ENCODE measurements at places on chromosomes 7 and 10.

- no peak for DNase-seq
These were observed 14.9 kb downstream of the CREB3L2 start for GRCh38 chr7:137987018-137987349.

DNA sequence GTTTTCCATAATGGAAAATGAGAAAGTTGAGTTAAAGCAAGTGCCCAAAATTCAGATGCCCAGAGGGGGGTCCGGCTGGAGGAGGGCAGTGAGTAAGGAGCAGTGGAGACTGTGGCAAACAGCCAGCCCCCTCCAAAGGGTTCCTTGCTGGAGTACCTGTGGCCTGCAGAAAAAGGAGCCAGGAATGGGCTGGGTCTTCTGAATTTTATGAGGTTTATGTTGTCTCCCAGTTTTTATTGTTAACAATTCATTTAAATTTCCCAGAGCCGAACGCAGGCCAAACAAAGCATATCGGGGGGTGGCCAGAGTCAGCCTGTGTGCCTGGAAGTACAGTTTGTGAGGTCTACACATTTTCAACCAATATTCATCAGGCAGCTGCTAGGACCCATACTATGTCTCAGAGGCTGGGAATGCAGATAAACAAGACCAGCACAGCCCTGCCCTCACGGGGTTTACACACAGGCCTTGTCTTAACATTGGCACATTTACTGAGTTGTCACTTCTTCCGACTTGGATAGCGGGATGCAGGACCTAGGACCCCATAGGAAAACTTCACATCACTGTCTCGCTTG, 12.9 kb upstream of the CSGALNACT2 start:
- no peak for DNase-seq

DNA sequence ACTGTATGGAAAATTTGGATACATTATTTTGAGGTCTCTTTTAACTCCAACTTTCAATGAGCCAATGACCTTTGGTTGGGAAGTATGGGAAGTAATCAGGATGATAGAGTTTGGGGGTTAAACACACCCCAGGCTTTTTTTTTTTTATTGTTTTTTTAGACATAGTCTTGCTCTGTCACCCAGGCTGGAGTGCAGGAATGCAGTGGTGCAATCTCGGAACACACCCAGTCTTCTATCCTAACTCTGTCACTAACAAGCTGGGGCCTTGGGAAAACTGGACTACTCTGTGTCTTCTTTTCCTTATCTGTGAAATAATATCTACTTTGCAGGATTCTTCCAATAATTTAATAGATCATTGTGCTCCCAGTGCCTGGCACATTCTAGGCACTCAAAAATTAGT, 37.6 kb upstream of the AGBL3 start:
- no peak for DNase-seq

DNA sequence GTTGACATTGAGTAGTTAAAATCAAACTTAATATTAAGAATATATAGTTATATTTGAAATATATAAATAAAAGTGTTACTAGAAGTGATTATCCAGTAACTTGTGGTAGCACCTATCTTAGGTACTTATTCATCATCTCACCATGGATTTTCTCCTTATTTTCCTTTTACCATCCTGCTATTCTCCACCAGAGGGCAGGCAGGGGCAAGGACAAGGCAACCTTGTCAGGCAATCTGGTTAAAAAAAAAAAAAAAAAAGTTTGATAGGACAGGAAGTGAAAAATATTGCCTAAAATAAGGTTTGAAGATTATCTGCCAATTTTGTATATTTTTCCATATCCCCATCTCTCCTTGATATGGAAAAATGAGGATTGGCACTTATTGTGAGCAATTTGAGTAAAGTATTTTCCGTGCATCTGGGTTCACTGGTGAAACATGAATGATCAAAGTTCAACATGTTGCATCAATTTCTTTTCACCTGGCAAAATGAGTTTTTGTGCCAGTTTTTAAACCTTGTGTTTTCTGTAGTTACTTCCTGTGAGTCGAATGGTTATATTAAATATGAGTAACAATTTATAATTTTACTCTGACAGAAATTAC, 256.7 kb downstream of the AGMO start:
- DNase-seq = no peak

DNA sequence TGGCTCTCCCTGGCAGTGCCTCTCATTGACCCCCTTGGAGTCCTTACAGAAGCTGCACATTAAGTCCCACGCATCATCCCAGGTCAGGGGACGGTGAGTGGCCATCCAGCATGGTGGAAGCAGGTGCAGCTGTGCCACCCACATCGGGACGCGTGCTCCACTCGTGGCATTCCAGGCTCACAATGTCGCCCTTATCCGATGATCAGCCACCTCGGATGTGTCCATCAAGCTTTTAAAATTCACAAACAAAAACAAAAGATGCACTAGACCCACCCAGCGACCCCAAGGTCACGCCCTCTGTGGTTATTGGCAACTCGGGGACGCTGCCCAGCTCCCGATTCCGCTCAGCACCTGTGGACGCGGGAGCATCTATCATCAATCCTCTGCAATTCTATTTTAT, 530.9 kb downstream of the PTPRN2 start:
- no peak for DNase-seq

- DNase-seq = no peak
These were observed 449.1 kb downstream of the SUGCT start for GRCh38 chr7:40583667-40584444.

DNA sequence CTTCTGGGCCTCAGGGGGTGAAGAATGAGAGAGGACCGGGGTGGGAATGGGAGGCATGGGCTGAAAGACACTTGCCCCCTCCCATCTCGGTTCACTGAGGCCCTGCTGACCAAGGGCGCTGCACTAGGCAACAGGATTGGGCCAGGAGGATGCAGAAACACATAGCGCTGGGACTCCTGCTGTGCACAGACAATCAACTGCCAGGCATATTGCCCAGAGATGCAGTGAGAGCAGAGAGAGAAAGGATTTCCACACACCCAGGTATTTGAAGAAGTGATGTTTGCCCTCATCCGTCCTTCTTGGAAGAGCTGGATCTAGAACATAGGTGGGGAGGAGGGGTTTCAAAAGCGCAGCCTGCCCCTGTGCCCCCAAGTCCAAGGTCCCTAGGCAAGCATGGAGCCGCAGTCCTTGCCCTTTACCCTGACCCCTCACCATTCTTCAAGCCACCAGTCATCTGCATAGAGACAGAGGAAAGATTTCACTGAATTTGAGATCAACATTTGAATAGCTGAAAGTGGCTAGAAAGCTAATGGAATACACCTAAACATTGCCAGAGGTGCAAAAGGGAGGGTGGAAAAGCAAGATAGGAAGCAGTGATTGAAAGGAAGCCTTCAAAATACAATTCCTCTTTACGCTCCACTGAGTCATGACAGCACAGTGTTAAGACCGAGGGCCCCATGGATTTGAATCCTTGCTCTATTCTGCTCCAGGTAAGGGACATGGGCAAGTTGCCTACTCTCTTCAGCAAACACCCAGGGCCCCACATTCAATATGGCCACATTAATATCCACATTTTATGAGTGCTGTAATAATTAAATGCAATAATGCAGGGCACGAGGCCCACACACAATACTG, 44.2 kb upstream of the TNS3 start:
- no peak for DNase-seq

GRCh38 chr10:101293007-101293723, 60.8 kb upstream of the BTRC start:
- no peak for DNase-seq

DNA sequence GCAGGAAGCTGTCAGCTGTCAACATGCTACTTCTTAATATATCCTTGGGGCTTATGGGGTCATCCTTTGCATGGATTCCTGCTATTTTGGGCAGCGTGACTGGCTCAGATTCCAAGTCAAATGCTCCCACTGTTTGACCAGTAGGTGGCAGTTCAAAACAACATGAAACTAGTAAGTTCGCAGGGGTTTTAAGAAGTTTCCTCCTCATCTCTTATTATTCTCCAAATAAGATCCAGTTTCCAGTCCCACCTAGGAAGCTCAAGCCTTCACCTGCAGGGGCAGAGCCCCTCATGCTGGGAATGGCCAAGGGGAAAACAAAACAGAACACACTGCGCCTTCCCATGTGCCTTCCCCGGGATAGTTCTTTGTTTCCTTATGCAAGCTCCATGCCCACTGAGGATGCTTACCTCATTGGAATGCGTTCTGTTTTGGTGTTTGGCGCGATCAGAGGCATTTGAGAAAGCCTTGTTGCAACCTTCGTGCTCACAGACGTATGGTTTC, 259.8 kb downstream of the GLI3 start:
- DNase-seq = no peak

DNA sequence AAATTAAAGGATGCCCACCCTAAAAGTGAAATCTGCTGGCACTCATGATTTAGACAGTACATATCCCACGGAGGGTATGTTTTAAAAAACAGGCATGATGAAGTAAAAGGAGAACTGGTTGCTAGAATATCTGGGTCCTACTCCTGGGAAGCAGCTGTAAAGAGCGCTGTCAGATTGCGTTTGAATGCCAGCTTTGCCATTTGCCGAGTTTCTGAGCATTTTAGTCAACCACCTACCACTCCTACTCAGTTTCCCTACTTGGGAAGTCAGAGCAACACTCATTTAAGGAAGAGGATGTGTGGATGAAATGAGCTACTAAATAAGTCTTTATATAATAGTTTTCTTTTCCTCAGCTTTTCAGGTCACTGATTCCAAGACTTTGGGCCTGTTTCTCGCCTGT, 1.1 kb upstream of the UMAD1 start:
- DNase-seq = no peak

- no peak for DNase-seq
These were observed 8.2 kb downstream of the EGFR start for GRCh38 chr7:55026867-55027490.

DNA sequence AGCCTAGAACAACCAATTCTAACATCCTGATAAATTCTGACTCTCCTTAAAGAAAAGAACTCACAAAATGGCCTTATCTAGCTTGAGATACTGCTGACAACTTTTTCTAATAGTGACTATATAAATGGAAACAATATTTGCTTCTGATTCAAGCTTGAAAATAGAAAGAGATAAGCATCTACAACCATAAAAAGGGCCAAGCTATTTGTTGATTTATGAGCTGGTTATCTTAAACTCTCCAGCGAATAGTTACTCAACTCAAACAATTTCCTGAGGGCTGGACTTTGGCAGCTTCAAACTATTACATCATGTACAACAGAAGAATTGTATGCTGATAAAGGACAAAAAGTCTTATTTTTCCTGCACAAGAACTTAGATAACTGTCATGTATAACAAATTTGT, 4.6 kb downstream of the USP54 start:
- no peak for DNase-seq

- no peak for DNase-seq
These were observed 178.8 kb downstream of the ELFN1 start for GRCh38 chr7:1848911-1849311.

GRCh38 chr10:44939691-44940401, 19.8 kb upstream of the RASSF4 start:
- DNase-seq = no peak

DNA sequence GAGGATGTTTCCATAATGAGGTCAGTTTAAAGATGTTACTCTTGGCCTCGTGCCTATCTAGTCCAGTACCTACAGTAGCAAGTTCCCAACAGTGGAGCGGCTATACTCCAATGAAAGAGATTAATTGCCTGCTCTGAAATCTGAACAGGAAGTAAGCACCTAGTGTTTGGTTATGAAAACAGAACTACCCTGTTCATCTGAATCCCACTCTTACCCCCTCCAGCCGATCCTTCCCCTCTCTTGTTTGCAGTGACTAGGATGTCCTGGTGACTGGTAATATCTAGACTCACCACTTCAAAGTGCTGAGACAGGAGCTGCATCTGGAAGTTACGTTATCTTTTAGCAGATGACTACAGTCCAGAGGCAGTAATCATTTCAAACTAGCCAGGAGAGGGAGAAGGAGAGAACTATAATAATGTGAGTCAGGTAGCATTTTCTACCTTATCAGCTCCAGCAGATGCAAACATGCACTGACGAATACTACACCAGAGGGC, 666.7 kb upstream of the NRP1 start:
- DNase-seq = no peak

GRCh38 chr10:36688717-36689116, 436.7 kb upstream of the ANKRD30A start:
- no peak for DNase-seq

- DNase-seq = no peak
These were observed 258.0 kb upstream of the PRKCQ start for GRCh38 chr10:6838118-6838517.

- no peak for DNase-seq
These were observed 1604.0 kb downstream of the REEP3 start for GRCh38 chr10:65125212-65125611.

DNA sequence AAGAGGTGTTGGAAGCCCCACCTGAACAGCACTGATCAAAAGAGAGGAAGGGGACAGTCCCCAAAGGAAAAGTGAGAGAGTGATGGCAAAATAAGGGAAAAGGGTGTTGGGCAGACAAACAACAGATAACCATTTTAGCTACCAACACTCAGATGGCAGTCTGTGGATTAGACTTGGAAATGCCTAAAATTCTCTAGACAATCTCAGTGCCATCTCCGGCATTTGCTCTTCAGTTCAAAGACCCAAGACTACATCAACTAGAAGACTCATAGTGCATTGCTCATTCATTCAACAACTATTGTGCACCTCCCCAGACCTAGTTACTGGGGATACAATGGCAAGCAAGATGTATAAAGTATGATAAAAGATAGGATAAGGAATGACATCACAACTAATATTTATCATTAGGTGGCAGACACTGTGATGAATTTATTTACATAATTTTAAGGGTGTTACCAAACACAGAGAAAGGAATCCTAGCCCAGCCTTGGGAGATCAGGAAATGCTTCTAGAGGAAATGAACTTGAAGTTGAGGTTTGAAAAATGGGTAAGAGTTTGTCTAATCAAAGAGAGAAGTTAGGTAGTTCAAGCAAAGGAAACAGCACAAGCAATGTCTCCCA, 109.3 kb upstream of the ARID5B start:
- no peak for DNase-seq

DNA sequence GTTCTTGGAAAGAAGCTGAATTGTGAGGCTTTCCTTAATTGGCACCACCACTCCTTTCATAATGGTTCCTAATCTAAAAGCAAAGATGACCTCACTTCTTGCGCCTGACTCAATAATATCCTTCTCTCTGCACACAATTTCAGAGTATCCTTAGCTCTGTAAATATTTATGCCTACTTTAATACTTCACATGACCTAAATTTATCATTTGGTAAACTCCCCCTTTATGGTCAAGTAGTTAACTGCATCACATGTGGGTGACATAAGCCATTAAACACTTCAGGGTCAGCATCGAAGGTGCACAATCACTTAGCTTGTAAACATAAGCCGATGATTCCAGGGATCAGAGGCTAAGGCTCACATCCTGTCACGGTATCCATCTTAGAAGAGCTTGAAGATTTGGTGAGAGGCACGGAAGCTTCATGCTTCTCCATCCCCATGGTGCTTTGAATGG, 7.3 kb upstream of the RHOBTB1 start:
- DNase-seq = no peak

Measured in substantia nigra (tissue), 51 donors.